ENCODE measurements at places on chromosomes 7 and 10.

- no peak for DNase-seq
These were observed 124.4 kb downstream of the AMPH start for GRCh38 chr7:38506756-38507155.

GRCh38 chr7:132655131-132655727, 79.0 kb upstream of the PLXNA4 start:
- no peak for DNase-seq

DNA sequence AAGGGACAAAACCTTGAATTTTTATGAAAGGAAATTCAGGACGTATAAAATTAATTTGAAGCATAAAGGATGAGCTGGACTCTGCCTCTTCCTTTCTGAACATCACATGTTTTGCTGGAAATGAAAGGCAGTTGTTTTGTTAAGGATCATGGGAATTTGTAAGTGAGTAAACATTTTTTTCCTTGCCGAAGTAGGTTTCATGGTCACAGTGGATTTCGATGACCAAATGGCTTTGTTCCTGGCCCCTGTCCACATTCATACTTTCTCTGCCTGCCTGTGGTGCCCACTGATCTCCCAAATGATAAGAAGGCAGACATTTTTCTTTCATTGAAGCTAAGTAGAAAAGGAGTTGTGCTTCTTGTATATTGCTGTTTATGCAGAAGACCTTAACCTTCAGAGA, 104.2 kb downstream of the ARID5B start:
- DNase-seq: no peak

- no peak for DNase-seq
These were observed 62.9 kb upstream of the ZMIZ2 start for GRCh38 chr7:44685723-44686122.

GRCh38 chr10:12628964-12629766, 279.8 kb downstream of the CAMK1D start:
- no peak for DNase-seq

DNA sequence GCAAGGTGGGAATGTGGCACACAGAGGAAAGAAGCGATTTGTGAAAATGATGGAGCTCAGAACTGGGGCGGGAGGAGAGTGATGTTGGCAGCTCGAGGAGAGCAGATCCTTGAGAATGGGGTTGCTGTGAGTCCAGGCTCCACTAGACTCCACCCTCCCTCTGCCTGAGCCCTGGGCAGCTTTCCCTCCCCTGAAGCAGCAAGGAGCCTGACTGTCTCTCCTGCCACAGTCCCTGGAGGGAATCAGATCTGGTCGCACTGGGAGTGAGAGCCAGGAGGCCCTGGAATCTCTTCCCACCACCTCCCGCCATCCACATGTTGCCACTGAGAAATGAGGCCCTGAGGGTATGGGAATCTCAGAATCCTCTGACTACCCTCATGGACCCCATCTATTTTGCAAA, 362.7 kb downstream of the PLXNA4 start:
- DNase-seq: no peak
